ENCODE measurements at places on chromosomes 3 and 15. TPM values are rescaled to one million over a fixed set of nuclear protein-coding genes. Genes with fewer than 3 reads are reported as not detected.
A peak's percentile ranks its signal among the peaks of the same experiment; 100 is the strongest.

GRCh38 chr15:67524235-67524634, 3.3 kb downstream of the C15orf61 start:
- H3K27me3 ChIP-seq: no peaks in the 10 kb centered on the region
- DNase-seq: no peak
- H3K4me1 ChIP-seq: peaks cover 36% of the 10 kb centered on the region
- H3K36me3 ChIP-seq: no peaks in the 10 kb centered on the region
- no peak overlapping the region for H3K27ac ChIP-seq

DNA sequence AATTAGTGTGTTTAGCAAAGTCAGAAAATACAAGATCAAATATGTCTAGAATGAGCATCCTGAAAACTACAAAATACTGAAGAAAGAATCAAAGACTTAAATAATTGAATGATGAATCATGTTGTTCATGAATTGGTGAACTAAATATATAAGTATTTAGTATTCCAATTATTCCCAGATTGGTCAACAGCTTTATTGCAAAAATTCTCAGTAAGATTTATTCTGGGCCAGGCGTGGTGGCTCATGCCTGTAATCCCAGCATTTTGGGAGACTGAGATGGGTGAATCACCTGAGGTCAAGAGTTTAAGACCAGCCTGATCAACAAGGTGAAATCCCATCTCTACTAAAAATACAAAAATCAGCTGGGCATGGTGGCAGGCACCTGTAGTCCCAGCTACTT, 250.0 kb upstream of the NECTIN3 start:
- H3K4me3 ChIP-seq: no peak overlapping the region
- no peak overlapping the region for H3K27ac ChIP-seq
- H3K4me1 ChIP-seq: no peaks in the 10 kb centered on the region
- no peaks in the 10 kb centered on the region for H3K27me3 ChIP-seq

DNA sequence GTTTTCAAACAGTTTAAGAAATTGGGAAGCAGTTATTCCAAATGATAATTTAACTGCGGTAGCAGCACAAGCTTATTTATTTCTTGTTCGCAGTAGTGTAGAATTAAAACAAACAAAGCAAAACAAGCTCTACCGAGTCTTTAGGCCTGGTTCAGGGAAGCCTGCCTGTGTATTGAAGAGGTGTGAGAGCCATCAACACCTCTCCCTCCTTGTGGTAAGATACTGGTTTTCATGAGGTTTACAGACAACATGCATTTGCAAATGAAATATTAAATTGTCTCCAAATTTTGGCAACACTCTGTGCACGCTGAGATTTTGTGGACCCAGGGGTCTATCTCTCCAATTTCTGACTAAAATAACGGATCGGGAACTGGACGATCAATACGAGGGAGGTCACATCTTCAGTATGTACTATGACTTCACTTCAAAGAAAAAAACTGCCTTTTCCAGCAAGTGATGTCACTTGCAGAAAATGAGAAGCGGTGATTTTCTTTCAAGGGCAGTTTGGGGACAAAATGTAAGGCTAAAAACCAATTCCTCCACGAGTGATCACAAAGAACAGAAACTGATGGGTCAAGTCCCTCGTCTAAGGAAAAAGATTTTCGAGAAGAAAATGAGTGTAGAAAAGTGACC, 721 bp downstream of the ATR start:
- DNase-seq: no peak
- no peaks in the 10 kb centered on the region for H3K36me3 ChIP-seq
- H3K27ac ChIP-seq: peak overlapping the region; percentile 91

DNA sequence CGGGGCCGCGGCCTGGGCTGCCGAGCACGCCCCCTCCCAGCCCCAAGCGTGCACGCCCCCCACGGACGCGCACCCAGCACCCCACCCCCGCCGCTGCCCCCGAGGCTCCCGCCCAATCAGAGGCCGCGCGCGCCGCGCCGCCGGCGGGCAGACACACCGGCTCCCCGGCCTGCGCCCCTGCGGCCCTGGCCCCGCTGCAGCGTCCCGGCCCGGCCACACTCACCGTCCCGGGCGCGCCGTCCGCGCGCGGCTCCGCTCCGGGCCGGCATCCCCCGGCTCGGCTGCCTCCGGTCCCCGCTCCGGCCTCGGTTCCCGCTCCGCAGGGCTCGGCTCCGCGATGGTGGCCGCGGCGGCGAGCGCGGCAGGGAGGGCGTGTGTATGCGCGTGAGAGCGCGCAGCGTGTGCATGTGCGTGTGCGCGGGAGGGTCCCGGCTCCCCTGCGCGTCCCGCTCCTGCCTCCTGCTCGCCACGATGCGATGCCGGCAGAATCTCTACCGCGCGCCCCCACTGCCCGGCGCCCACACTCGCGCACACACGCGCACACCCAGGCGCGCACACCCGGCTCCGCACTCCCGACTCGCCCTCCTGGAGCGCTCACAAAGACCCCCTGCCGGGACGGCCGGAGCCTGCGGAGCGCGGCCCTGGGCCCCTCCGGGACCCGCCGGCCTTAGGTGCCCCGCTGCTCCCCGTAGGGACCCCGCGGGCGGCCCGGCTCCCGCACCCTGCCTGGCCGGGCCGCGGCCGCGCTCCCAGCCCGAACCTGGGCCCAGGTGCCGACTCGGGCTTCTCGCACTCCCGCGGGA, 186.5 kb upstream of the LINGO1 start:
- H3K4me1 ChIP-seq: peaks cover 13% of the 10 kb centered on the region
- no peaks in the 10 kb centered on the region for H3K36me3 ChIP-seq
- DNase-seq: no peak
- H3K4me3 ChIP-seq: peak overlapping the region; percentile 24
- H3K27me3 ChIP-seq: peaks cover 82% of the 10 kb centered on the region

DNA sequence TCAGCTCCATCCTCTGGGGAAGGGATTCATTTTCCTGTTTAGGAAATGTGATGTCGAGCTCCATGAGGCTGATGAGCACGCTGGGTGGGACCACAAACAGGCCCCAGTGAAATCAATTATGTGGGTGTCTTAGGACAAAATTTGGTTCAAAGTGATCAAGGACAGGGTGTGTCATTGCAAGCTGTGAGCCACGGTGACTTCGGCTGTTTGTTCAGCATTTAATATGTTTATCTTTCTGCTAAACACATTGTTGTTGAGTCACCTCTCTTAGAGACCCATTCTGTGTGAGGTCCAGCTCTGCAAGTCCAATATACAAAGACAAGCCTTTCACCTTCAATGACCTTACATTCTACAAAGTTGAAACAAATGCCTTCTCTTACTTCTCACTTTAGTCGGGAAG, 41.3 kb downstream of the SSR3 start:
- no peaks in the 10 kb centered on the region for H3K36me3 ChIP-seq
- H3K27ac ChIP-seq: no peak overlapping the region
- H3K4me3 ChIP-seq: no peak overlapping the region
- H3K4me1 ChIP-seq: no peaks in the 10 kb centered on the region

DNA sequence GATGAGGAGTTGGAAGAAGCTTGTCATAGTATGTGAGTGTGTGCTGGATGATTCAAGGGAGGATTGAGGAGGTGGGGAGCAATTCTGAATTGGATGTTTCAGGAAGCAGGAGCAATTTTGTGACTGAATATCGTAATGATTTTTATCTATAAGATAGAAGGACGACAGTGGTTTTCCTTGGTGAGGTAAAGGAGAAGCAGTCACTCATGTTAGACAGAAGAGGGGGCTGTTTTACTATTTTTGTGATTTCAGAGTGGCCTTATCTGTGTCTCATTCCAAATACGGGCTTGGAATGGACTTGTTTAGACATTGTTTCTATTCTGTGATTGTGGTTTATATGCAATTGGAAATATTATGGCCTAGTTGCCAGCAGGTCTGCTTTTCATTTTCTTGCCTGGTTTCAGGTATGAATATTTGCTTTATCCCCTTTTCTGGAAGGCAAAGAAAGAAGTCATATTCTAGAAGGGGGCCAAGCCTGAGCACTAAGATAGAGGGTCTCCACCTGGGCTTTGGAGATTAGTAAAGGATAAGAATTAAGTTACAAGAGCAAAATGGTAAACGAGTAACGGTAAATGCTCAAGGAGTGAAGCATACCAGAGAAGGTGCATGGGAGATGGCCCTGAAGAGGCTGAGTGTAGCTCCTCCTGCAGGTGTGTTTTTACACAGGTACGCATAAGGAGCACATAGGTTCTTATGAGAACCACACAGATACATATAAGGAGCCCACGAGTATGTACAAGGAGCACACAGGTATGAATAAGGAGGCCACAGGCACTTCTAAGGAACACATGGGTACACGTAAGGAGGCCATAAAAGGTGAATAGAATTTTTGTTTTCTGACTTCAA, 124.6 kb upstream of the KCNAB1 start:
- no peaks in the 10 kb centered on the region for H3K4me1 ChIP-seq
- no peaks in the 10 kb centered on the region for H3K27me3 ChIP-seq
- no peak for DNase-seq
- no peaks in the 10 kb centered on the region for H3K36me3 ChIP-seq

SLC51A gene
- 7.5 TPM for total RNA-seq

- no peaks in the 10 kb centered on the region for H3K27me3 ChIP-seq
- H3K4me3 ChIP-seq: no peak overlapping the region
- no peak overlapping the region for H3K27ac ChIP-seq
- H3K4me1 ChIP-seq: no peaks in the 10 kb centered on the region
- DNase-seq: peak; percentile 72
These were observed 32.8 kb downstream of the LOXL1 start for GRCh38 chr15:73959012-73959581.

DNA sequence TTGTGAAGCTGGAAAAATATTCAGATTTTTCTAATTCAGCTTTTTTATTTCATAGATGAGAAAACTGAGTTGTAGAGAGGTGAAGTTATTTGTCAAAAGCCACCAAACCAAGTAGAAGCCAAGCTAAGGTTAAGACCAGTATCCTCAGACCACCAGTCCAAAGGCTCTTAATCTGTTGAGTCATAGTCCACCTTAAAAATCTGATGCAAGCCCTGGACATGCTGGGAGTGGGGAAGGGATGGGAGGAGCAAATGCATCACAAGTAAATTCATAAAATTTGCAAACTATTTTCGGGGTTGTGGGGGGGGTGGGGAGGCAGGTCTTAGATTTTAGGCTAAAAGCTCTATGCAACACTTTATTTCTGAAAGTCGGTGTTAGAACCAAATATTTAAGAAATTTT, 307.7 kb upstream of the SEMA6D start:
- no peaks in the 10 kb centered on the region for H3K36me3 ChIP-seq
- no peak for DNase-seq
- no peak overlapping the region for H3K4me3 ChIP-seq
- H3K27ac ChIP-seq: no peak overlapping the region
- no peaks in the 10 kb centered on the region for H3K4me1 ChIP-seq
- H3K27me3 ChIP-seq: no peaks in the 10 kb centered on the region

TMEM207 gene
- not detected for total RNA-seq

RARB gene
- total RNA-seq: 8.5 TPM

LEKR1 gene
- total RNA-seq: 4.1 TPM

FRMD5 gene
- 0.32 TPM for total RNA-seq

- H3K4me3 ChIP-seq: no peak overlapping the region
- H3K4me1 ChIP-seq: peaks cover 32% of the 10 kb centered on the region
- peaks cover 52% of the 10 kb centered on the region for H3K36me3 ChIP-seq
- H3K27ac ChIP-seq: peak overlapping the region; percentile 34
- no peak for DNase-seq
- H3K27me3 ChIP-seq: no peaks in the 10 kb centered on the region
These were observed 149.7 kb upstream of the LRRFIP2 start for GRCh38 chr3:37324131-37324530.

GRCh38 chr3:108183971-108184370, 38.3 kb downstream of the IFT57 start:
- H3K36me3 ChIP-seq: peaks cover 3% of the 10 kb centered on the region
- H3K27me3 ChIP-seq: no peaks in the 10 kb centered on the region
- H3K4me3 ChIP-seq: no peak overlapping the region

DNA sequence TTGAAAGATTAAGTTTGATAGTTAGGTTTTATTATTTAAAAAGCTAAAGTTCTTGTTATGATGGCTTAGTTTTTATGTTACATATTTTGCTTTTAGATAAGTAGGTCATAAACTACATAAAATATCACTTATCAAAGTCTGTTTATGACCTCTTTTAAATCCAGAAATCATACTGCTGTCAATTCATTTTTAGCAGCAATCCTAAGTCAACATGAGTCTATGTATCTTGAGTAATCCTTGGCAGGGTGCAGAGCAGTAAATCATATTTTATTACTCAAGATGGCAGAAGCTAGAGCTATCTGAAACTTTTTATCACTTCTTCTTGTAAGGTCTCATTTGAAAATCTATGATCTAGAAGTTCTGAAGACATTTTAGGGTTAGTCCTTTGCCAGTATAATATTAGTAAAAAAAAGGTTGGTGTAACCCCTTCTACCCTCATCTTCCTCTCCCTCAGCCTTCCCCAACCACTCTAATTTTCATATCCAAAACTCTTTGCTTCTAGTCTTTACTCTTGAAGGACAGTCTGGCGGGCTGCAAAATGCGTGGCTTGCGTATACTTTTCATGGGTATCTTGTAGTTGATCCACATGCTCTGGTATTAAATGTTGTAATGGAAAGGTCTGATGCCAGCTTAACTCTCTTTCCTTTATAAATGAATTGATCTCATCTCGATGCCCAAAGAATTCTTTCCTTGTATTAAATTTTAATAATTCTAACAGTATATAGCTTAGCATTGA, 134.0 kb upstream of the THRB start:
- H3K27ac ChIP-seq: no peak overlapping the region
- H3K4me3 ChIP-seq: no peak overlapping the region
- H3K36me3 ChIP-seq: no peaks in the 10 kb centered on the region
- H3K27me3 ChIP-seq: no peaks in the 10 kb centered on the region
- no peak for DNase-seq

DNA sequence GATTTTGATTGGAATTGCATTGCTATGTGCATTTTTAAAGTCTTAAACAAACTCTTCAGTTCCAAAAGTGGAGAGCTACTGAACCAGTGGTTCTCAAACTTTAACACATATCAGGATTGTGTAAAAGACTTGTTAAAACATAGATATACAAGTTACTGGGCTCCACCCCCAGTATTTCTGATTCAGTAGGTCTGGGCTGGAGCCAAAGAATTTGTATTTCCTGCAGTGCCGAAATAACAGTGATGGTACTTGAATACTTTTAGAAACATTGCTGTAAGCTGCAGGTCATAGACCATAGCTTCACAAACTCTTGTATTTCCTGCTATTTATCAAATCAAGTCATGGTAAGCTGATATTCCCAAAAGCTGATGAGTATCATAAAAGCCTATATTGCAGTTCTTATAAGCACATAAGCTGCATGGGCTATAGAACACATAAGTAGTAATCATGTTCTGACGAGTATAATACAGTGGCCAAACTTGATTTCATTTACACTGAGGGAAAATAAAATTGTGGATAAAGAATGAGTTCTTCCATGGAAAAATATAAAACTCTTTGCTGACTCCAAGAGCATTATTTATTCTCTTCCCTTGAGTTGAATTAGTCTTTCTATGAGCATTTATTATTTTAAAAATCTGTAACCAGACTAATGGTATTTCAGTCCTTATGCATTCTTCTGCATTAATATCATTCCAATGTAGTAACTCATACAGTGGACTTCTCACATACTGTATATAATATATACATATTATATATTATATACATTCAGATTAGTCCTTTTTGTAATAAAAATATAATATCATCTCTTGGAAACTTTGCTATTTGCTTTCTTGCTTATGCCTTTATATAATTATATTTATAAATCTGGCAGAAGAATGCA, 550.5 kb upstream of the AGTR1 start:
- no peaks in the 10 kb centered on the region for H3K4me1 ChIP-seq
- H3K27ac ChIP-seq: no peak overlapping the region
- DNase-seq: no peak
- H3K4me3 ChIP-seq: no peak overlapping the region
